ENCODE measurements at places on chromosomes 13 and 19.
A peak's percentile ranks its signal among the peaks of the same experiment; 100 is the strongest.

DNA sequence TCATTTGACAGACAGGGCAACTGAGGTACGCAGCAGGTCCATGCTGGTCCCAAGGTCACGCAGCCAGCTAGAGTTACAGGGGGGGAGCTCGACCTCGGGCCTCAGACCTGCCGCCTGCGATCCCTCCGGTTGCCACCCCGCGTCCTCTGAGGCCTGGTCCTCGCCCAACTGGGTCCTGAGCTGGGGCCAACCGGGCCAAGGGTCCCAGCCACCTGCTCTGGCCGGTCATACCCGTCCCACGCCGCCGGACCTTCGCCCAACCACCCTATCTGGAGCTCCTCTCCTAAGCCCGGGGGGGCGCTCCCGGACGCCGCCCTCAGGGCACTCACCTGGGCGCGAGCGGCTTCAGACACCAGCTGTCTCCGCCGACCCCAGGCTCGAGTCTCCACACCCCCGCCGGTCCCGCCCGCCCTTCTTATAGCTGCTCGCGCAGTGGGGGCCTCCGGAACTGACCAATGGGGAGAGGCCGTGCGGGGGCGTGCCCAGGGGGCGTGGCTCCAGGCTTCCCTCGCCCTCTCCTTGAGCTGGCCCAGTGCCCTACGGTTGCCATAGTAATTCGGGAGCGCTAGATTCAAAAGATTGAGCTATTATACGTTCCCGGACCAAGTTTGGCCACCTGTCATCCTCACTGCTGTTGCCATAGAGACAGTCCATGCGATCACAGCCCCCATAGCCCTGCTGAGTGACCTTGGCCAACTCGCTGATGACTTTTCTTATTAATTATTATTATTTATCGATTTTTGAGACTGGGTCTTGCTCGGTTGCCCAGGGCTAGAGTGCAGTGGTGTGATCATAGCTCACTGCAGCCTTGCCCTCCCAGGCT is at the start of gene PLIN5:
TSS of gene PLIN5 (minus strand) at position 389 of the 823 bp plus-strand sequence. CDS start 1,150 bp downstream, outside the sequence.
- peak; percentile 82 for DNase-seq

DNA sequence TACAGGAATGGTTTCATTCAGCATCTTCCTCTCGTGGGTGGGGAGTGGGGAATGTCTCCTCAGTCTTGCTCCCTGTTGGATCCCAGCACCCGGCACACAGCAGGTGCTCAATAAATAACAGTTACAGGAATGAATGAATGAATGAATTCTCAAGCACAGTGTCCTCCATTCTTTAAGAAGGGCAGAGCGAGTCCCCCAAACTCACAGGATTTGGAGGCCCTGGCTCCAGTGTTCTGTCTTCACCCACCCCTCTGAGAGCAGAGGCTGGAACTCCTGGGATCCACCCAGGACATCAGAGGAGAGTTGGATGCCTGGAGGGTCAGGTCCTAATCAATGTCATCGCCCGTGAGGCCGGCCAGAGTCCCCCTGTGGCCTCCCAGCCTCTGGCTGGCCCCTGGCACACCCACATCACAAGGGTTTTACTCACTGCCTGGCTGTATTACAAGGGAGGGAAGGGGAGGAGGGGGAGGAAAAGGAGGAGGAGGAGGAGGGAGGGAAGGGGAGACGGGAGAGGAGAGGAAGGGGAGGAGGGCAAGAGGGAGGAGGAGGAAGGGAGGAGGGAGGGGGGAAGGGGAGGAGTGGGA is 8.7 kb upstream of the CREB3L3 start:
- no peak for DNase-seq

DNA sequence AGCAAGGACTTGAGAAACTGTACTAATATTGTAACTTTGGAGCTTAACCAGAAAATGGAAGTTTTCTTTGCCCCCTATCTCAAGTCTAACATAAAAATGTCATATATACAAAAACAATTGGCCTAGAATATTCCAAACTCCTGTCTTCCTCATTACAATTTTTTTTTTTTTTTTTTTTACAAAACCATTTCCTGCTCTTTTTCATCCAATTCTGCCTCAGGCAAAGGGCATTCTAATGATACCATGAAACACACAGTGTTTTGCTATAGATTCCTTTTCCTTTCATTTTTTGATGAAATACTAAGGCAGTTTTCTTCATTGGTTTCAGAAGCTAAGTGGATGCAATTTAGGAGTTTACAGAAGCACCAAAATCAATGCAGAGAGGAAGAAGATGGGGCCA is 119.7 kb downstream of the LHFPL6 start:
- no peak for DNase-seq

GRCh38 chr19:56147307-56147706 is 6.2 kb downstream of the ZNF444 start:
- DNase-seq, result no peak

GRCh38 chr13:76043874-76044273 is 407.7 kb downstream of the LMO7 start:
- no peak for DNase-seq

- no peak for DNase-seq
Measured at GRCh38 chr19:1523412-1524286, at the start of gene PLK5. PLK5 (plus strand) TSS chr19:1524077; CDS start chr19:1526997, 2,920 bp downstream.

DNA sequence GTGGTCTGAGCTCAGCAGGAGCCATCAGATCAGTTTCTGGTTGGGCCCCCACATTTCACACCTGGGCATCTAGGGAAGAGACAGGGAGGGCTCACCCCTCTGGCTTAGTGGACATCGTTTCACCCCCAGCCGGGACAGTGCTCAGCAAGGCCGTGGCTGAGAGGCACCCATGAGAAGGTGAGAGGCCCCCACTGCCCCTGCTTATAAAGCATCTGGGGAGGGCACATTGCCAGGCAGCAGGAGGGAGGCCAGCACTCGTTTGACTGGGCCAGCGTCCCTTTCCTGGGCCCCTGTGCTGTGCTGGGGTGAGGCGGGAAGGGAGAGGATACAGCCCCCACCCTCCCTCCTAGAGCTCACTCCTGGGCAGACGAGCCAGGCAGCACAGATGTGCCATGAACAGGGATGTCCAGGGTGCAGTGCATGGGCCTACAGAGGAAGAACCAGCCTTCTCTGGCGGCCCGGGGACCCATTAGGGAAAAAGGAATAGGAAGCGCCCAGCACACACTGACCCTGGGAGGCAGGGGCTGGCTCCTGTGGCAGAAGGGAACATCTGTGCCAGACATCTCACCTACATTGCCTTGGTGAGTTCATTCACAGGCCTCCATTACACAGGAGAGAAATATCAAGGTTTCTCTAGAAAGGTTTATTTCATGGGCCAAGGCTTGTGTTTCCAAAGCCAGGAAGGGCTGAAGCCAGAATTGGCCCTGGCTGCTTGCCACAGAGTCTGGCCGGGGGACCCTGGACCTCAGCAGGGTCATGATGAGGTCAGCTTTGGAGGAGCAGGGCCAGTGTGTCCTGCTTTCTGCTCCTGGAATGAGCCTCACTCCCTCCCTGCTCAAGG is 7.7 kb downstream of the AP1M1 start:
- no peak for DNase-seq

DNA sequence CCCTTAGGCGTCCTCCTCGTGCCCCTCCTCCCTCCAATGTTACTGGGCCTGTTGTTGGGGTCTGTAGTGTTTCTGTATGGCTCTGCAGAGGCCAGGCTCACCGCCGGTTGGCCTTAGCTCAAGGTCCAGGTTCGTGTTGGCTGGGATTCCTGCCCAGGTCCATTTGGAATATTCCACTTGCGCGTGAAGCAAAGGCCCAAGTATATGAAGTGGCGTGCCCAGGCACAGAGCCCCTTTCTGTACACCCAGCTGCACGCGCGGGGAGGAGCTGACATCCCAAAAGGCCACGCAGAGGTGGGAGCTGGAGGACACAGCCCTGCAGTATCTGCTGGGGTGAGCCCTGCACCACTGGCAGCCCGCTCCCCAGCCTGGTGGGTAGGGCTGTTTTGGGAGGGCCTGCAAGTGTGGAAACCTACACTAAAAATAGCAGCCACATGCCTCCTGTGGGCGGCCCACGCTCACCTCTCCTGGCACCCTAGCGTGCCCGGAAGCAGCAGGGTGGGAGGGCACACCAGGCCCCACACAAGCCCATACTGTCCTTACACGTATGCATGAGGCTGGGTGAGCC is 30.2 kb downstream of the CRTC1 start:
- DNase-seq, result no peak

GRCh38 chr13:103276775-103277498 is 210.7 kb upstream of the SLC10A2 start:
- no peak for DNase-seq

All from NCI-H510A treated with DMSO at 0.1 percent for 48 hours (cell line).